Left lung (tissue), 14 donors: ENCODE measurements at places on chromosomes 6 and 20. TPM values are rescaled to one million over a fixed set of nuclear protein-coding genes. Genes with fewer than 3 reads are reported as not detected.

KIF25 gene
- 0.63 TPM for total RNA-seq

WFDC2 gene
- total RNA-seq, result 258 TPM

CDYL gene
- 28.2 TPM for total RNA-seq

TNF gene
- total RNA-seq, result 10.4 TPM

LHFPL5 gene
- total RNA-seq, result not detected

SNPH gene
- 5.9 TPM for total RNA-seq

MLIP gene
- 0.70 TPM for total RNA-seq

HRH3 gene
- total RNA-seq, result not detected

SPAG4 gene
- total RNA-seq, result 3.5 TPM

ADTRP gene
- total RNA-seq, result 7.1 TPM

HSPA12B gene
- 22.1 TPM for total RNA-seq

NKAIN4 gene
- total RNA-seq, result not detected

DLK2 gene
- 1.0 TPM for total RNA-seq

RFX6 gene
- total RNA-seq, result not detected

NEURL2 gene
- 4.3 TPM for total RNA-seq

TMEM14C gene
- 81.8 TPM for total RNA-seq

RNF39 gene
- total RNA-seq, result 2.7 TPM

SIRPB1 gene
- total RNA-seq, result 8.0 TPM

NMBR gene
- total RNA-seq, result not detected

DDO gene
- 2.3 TPM for total RNA-seq

GFRA4 gene
- total RNA-seq, result not detected

PRSS16 gene
- 18.3 TPM for total RNA-seq

MYL9 gene
- 319 TPM for total RNA-seq

PLCB1 gene
- 9.6 TPM for total RNA-seq

FAM162B gene
- total RNA-seq, result 8.7 TPM

RAMACL gene
- 3.2 TPM for total RNA-seq

CEP57L1 gene
- 11.3 TPM for total RNA-seq

BNIP5 gene
- total RNA-seq, result 0.26 TPM

IL17A gene
- total RNA-seq, result not detected

MYCT1 gene
- total RNA-seq, result 18.4 TPM

RIMS4 gene
- 0.47 TPM for total RNA-seq

TGM2 gene
- 391 TPM for total RNA-seq

PPP1R3G gene
- 0.26 TPM for total RNA-seq

MARCKS gene
- 102 TPM for total RNA-seq

TRIM31 gene
- 0.99 TPM for total RNA-seq

ZNF335 gene
- total RNA-seq, result 23.3 TPM
